Effector memory CD8-positive, alpha-beta T cell (primary cell): ENCODE measurements at places on chromosomes 4 and X.

GRCh38 chrX:144681501-144681900 is 565.8 kb upstream of the SPANXN1 start:
- no peaks in the 10 kb centered on the region for H3K36me3 ChIP-seq
- no peak for DNase-seq
- H3K27ac ChIP-seq, result no peak overlapping the region
- no peaks in the 10 kb centered on the region for H3K4me1 ChIP-seq

- H3K27ac ChIP-seq, result no peak overlapping the region
- H3K4me3 ChIP-seq, result no peak overlapping the region
- DNase-seq, result no peak
- H3K4me1 ChIP-seq, result no peaks in the 10 kb centered on the region
- H3K27me3 ChIP-seq, result no peaks in the 10 kb centered on the region
These were observed 494.6 kb downstream of the MAGEE1 start for GRCh38 chrX:76922100-76922499.

GRCh38 chrX:153569475-153569874 is 29.5 kb downstream of the CCNQ start:
- no peak for DNase-seq
- H3K36me3 ChIP-seq, result no peaks in the 10 kb centered on the region
- no peak overlapping the region for H3K27ac ChIP-seq
- no peaks in the 10 kb centered on the region for H3K27me3 ChIP-seq
- H3K4me1 ChIP-seq, result no peaks in the 10 kb centered on the region

- no peak overlapping the region for H3K27ac ChIP-seq
- H3K4me1 ChIP-seq, result no peaks in the 10 kb centered on the region
- H3K36me3 ChIP-seq, result no peaks in the 10 kb centered on the region
- no peak overlapping the region for H3K4me3 ChIP-seq
These were observed 476.4 kb downstream of the AFF2 start for GRCh38 chrX:148976571-148977400.

DNA sequence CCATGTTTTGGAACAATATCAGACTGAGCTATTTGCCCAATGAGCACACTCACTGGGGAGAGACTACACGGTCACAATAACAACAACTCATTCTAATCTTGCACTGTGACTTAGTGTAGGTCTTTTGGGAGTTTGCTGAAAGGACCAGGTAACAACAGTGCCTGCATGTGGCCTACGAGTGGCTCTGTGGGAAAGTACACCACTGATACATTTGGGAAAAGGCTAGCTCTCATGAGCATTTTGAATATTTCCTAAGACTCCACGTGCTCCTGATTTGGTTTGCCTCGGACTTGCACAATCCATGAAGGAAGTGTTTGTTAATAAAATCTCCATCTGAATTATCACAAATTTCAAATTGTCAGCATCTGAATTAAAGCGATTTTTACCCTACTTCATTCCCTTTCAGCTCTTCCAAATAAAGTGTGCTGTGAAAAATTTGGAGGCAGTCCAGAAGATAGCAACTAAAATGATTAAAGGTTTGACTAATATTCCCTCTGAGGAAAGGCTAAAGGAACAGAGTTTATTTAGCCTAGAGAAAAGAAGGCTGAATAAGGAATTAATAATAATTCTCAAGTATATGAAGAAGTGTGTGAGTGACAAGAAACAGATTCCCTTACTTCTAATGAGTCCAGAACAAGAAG is 406.4 kb downstream of the PPARGC1A start:
- DNase-seq, result no peak
- H3K36me3 ChIP-seq, result no peaks in the 10 kb centered on the region
- no peak overlapping the region for H3K27ac ChIP-seq
- H3K4me3 ChIP-seq, result no peak overlapping the region
- H3K4me1 ChIP-seq, result no peaks in the 10 kb centered on the region
- no peaks in the 10 kb centered on the region for H3K27me3 ChIP-seq

GRCh38 chr4:118282692-118283091 is 70.1 kb downstream of the PRSS12 start:
- peak overlapping the region; percentile 1 for H3K27ac ChIP-seq
- H3K4me1 ChIP-seq, result peaks cover 30% of the 10 kb centered on the region
- H3K27me3 ChIP-seq, result no peaks in the 10 kb centered on the region
- H3K36me3 ChIP-seq, result peaks cover 24% of the 10 kb centered on the region

DNA sequence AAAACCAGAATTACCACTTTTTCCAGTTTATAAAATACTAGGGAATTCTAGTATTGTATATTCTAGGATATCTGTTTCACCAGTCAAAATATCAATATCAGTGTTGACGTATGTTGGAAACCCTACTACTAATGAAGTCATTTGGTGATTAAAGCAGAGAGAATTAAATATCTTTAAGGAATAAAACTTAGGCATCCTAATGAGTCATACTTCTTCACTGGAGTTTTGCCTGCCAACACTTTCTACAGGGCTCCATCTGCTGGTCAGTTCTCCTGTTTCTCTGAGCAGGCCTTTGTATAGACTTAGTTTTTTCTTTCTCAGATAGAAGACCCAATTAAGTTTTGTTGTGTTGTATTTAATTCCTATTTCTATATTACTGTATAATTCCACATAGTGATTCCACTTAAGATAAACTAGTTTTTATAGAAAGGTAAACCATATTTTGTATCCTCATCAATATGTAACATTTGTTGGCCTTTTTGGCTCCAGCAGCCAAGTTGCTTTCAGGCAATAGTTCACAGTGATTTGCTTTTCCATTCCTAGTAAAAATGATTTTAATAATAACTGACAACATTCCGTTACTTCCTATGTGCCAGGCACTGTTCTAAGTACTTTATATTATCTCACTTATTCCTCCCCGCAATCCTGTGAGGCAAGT is 3.5 kb downstream of the AP1AR start:
- H3K4me3 ChIP-seq, result no peak overlapping the region
- H3K36me3 ChIP-seq, result peaks cover 18% of the 10 kb centered on the region
- DNase-seq, result peak; percentile 43
- no peak overlapping the region for H3K27ac ChIP-seq

DNA sequence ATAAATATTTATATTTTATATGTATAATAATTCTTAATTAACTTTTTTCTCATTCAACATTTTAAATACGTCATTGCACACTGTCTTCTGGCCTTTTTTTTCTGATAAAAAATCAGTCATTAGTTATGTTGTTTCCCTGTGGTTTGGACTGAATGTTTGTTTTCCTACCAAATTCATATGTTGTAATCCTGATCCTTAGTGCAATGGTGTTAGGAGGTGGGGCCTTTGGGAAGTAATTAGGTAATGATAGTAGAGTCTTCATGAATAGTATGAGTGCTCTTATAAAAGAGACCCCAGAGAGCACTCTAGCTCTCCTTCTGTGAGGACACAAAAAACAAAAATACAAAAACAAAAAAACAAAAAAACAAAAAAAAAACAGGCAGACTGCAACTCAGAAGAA is 117.2 kb downstream of the GASK1B start:
- no peak overlapping the region for H3K4me3 ChIP-seq
- no peaks in the 10 kb centered on the region for H3K27me3 ChIP-seq
- no peak overlapping the region for H3K27ac ChIP-seq
- no peaks in the 10 kb centered on the region for H3K4me1 ChIP-seq
- no peak for DNase-seq
- no peaks in the 10 kb centered on the region for H3K36me3 ChIP-seq

DNA sequence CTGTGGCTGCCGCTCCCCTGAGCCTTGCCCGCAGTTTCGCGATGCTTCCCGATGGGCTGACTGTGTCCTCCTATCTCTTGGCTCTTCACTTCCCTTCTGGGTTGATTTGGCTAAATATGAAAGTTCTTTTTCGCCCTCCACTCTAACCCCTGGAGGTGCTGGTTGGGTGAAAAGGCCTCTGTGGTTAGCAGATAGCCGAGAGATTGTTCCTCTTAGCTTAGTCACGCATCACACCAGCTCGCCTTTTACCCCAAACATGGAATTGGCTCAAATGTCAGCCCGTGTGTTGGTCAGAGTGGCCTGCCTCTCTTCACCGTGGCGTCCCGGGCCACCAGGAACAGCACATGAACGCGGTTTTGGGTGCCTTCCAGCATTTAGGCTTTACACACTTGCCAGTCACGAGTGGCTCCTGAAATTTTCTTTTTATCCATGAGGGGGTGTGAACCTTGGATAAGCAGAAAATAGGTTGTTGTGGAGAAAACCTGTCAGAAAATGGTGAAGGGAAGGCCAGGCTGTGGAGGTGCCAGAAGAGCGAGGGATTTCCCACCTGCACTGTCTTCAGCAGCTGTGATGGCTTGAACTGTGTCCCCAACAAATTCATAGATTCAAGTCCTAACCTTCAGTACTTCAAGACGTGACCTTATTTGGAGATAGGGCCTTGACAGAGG is 8.9 kb downstream of the CLCN4 start:
- H3K27ac ChIP-seq, result no peak overlapping the region
- no peaks in the 10 kb centered on the region for H3K4me1 ChIP-seq
- H3K36me3 ChIP-seq, result no peaks in the 10 kb centered on the region
- no peak overlapping the region for H3K4me3 ChIP-seq

GRCh38 chrX:38175139-38175538 is 45.5 kb downstream of the SRPX start:
- no peak for DNase-seq
- no peaks in the 10 kb centered on the region for H3K4me1 ChIP-seq
- H3K27ac ChIP-seq, result no peak overlapping the region

DNA sequence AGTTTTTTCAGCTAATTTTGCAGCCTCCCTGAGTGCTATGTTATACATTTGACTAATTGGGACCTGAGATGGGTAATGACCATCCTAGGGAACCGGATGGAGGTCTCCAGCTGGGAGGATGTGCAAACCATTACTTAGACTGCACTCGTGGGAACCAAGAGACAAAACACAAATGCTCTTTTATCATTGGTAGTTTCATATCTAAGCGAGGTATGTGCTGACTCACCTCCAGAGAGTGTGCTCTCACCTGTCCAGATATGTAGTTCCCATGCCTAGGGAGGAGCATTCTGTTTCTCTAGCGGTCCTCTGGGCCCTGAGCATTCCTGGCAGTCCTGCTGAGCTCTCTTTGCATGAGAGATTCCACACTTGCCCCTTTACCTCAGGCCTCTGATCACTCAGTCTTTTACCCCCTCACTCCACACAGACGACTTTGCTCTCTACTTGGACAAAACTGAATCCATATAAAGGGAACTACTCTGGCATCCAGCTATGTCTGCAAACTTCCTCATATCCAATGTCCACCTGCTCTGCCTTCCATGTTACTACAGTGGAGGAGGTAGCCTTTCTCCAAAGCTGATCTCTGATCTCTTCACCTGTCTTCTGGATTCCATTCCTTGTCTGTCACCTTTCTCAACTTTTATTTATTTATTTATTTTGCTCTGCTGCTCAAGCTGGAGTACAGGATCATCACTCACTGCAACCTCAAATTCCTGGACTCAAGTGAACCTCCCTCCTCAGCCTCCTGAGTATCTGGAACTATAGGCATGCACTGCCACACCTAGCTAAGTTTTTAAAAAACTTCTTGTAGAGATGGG is 88.4 kb downstream of the LRP2BP start:
- no peak overlapping the region for H3K27ac ChIP-seq
- H3K4me1 ChIP-seq, result no peaks in the 10 kb centered on the region
- H3K36me3 ChIP-seq, result peaks cover 5% of the 10 kb centered on the region
- H3K27me3 ChIP-seq, result no peaks in the 10 kb centered on the region

DNA sequence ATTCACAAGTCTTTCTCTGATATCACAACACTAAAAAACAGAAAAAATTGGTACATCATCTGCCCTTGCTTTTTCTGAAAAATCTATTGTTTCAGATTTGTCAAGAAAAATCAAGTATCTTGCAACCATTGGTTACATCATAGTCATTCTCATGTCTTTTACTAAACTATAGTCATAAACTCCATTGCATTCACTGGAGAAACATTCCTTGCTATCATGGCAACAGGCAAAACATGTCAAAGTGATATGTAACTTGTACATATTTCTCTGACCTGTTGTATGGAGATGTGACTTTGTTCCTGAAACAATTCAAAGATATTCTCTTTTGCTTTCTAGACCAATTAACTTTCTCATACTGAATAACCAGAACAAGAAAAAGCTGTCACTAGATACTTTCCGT is 121.9 kb upstream of the ANK2 start:
- H3K27ac ChIP-seq, result no peak overlapping the region
- no peaks in the 10 kb centered on the region for H3K27me3 ChIP-seq
- DNase-seq, result no peak
- H3K36me3 ChIP-seq, result no peaks in the 10 kb centered on the region
- no peak overlapping the region for H3K4me3 ChIP-seq
- H3K4me1 ChIP-seq, result no peaks in the 10 kb centered on the region

DNA sequence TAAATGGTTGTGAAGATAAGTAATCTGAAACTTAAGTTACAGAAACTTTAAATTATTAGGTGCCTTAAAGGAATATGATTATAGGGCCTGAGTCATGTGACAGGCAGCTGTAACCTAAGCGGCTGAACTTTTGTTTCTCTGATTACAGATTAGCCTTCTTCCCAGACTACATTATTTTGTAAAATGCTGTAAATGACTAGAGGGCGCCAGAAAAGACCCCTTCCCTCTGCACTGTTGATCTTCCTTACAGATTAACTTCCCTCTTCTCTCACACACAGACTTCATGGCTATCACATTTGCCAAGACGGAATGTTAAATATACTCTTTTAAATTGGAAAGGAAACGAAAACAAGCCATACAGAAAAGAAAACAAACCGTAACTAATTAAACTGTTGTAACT is 96.6 kb downstream of the EVC2 start:
- no peaks in the 10 kb centered on the region for H3K36me3 ChIP-seq
- no peak for DNase-seq
- H3K27me3 ChIP-seq, result no peaks in the 10 kb centered on the region
- H3K27ac ChIP-seq, result no peak overlapping the region

- no peak for DNase-seq
- no peak overlapping the region for H3K27ac ChIP-seq
- no peaks in the 10 kb centered on the region for H3K36me3 ChIP-seq
- H3K4me3 ChIP-seq, result no peak overlapping the region
- no peaks in the 10 kb centered on the region for H3K27me3 ChIP-seq
These were observed 77.7 kb downstream of the MAP9 start for GRCh38 chr4:155299103-155299502.

DNA sequence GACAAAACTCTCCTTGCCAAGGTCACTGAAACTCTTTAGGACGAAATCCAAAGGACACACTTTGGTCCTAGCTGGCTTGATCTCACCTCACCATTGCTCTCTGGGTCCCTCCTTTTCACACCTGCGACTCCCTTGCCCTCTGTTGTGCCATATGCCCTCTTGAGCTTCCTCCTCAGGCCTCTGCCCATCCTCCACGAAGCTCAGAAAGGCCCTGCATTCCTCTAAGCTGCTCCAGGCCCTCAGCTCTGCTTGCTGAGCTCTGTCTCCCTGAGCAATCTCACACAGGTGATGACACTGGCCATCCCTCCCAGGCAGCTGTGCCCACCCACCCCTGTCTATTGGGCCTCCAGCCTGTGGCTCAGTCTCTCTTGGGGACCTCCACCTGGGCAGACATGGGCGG is 10.1 kb upstream of the AFAP1 start:
- DNase-seq, result no peak
- H3K27ac ChIP-seq, result no peak overlapping the region
- no peak overlapping the region for H3K4me3 ChIP-seq
